Activated T-cell treated with anti-CD3 and anti-CD28 coated beads for 48 hours (primary cell): ENCODE measurements at places on chromosomes 6 and 20.
A peak's percentile ranks its signal among the peaks of the same experiment; 100 is the strongest.

DNA sequence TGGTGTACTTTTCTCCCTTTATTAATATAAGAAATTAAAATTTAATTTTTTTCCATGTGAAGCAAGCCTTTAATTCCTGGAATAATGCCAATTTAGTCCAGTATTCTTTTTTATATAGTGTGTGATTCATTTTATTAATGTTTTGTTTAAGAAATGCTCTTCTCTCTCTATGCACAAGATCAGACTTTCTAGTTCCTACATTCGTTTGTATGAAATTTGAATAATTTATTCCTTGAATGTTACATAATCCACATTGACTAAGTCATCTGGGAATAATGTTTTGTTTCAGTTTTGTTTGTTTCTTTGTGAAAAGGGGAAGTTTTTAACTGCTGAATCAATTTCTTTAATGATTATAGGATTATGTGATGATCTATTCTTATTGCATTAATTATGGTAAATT lies 181.4 kb upstream of the ID4 start:
- no peak for DNase-seq

DNA sequence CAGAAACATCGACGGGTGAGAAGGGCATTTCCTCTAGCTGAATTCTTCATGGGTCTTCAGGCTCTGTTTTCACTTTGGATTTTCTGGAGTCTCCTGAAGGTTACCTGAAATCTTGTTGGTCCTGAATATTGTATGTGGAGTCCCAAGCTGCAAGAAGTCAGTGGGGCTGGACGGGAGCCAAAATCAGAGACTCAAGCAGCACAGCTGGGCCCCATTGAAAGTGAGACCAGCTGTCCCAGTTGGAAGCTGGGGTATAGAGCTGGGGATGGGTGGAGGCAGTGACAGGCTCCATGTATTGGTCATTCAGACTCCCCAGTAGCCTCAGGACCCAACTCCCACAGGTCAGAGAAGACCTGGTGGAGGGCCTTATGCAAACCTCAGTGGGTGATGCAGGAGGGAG lies 111.3 kb upstream of the MLN start:
- no peak for DNase-seq

- DNase-seq: no peak
Observed at GRCh38 chr6:121697921-121698320, 262.5 kb downstream of the GJA1 start.

DNA sequence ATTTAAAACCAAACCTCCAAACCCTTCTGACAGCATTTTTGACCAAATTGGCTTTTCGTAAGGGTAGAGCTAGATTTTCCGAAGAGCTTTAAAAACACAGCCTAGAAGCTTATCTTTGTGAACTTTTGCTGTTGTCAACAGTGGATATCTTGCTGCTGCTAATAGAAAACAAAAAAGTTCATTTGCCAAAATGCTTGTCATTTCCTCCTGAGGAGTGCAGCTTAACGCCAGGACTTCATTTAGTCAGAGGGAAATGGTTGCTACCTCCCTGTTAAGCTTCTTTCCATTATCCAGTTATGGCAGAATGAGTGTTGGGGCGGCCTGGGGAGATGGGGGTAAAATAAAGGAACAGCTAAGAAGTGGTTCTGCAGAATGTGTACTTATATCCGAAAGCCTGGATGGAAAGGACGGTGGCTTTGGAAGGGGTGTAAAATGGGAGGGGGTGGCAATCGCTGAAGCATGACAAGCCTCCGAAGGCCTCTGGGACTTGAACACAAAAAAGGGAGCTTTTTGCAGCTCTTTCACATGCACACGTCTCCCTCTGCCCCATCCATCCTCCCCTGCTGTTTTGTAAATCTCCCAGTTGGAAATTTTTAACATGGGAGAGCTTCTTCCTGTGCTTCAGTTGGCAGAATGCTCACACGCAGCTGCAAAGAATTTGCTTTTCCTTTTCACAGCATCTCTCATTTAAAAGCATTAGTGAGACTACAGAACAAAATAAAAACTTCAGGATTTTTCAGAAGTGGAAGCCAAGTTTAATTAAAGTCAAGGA lies 22.5 kb downstream of the JARID2 start:
- DNase-seq: no peak

GRCh38 chr6:3456898-3457709 lies at the start of gene SLC22A23:
Gene SLC22A23, minus strand, starts transcription at chr6:3457050. Its CDS starts 491 bp downstream, at chr6:3456559.
- DNase-seq: peak; percentile 72

- DNase-seq: no peak
Observed at GRCh38 chr6:166351715-166352285, 9.5 kb upstream of the SFT2D1 start.
